ENCODE measurements at places on chromosomes 1 and 21.

DNA sequence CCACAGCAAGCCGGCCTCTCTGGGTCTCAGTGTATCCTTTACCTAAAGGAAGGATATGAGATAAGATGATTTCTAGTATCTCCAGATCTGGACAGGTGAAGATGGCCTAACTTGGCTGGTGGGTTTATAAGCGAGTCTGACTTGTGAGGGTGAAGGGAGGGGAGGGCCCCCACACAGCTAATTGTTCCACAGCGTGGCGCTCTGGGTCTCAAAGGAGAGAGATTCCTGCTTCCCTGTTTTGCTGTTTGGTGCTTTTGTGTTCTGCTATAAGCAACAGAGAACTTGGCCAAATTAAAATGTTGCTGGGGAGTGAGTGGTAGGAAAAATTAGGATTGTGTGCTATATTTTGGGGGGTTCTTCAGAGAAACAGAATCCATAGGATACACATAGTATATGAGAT lies 28.9 kb upstream of the NLRP3 start:
- DNase-seq = no peak

GRCh38 chr1:233473549-233474204 lies 140.2 kb upstream of the KCNK1 start:
- no peak for DNase-seq

GRCh38 chr1:219163401-219163954 lies 10.2 kb upstream of the LYPLAL1 start:
- DNase-seq = no peak

DNA sequence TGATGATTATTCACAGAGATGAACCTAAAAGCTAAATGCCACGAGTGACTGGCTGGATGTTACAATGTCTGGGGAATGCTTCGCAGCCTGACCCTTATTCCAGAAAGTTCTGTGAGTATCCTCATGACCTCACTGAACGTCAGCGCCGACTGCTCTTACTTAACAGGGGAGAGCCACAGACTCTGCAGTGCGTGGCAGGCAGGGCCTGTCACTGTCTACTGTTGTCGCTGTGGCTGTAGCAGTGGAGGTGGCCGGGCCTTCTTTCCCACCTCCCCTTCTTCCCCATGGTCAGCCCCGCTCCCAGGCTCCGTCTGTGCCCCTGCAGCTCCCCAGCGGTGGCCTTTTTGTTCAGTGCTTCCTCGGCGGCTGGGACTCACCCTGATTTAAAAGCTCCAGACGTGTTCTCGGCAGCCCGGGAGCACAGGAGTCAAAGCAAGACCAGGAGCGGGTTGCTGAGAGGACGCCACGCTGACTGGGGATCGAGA lies 52.2 kb upstream of the TARBP1 start:
- no peak for DNase-seq

GRCh38 chr1:109091078-109091838 lies 694 bp downstream of the TMEM167B start:
- DNase-seq = no peak

- DNase-seq = no peak
Measured at GRCh38 chr1:189606795-189607476, 870.7 kb downstream of the BRINP3 start.

- DNase-seq = no peak
Measured at GRCh38 chr1:93732514-93732913, 50.9 kb upstream of the BCAR3 start.

DNA sequence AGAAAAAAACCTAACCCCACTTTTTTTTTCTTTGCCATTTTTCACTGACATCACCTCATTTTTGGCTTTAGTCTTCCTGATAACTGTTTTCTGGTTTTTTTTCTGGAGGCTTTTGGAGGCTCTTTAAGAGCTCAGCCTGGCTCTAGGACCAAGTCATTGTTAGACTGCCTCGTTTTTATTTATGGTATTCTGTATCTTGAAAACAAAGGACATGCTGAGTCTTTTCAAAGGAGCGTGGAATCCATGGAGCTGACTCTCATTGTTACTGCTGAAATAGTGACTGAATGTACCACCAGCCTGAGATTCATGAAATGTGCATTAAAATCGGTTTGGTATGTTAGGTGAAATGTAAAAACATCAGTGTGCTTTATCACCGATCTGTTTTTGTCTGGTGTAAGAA lies 28.0 kb downstream of the RASAL2 start:
- DNase-seq = no peak

GRCh38 chr1:232597721-232598120 lies 32.2 kb downstream of the SIPA1L2 start:
- DNase-seq = no peak

- no peak for DNase-seq
Measured at GRCh38 chr21:34938089-34938764, 110.9 kb downstream of the RUNX1 start.

DNA sequence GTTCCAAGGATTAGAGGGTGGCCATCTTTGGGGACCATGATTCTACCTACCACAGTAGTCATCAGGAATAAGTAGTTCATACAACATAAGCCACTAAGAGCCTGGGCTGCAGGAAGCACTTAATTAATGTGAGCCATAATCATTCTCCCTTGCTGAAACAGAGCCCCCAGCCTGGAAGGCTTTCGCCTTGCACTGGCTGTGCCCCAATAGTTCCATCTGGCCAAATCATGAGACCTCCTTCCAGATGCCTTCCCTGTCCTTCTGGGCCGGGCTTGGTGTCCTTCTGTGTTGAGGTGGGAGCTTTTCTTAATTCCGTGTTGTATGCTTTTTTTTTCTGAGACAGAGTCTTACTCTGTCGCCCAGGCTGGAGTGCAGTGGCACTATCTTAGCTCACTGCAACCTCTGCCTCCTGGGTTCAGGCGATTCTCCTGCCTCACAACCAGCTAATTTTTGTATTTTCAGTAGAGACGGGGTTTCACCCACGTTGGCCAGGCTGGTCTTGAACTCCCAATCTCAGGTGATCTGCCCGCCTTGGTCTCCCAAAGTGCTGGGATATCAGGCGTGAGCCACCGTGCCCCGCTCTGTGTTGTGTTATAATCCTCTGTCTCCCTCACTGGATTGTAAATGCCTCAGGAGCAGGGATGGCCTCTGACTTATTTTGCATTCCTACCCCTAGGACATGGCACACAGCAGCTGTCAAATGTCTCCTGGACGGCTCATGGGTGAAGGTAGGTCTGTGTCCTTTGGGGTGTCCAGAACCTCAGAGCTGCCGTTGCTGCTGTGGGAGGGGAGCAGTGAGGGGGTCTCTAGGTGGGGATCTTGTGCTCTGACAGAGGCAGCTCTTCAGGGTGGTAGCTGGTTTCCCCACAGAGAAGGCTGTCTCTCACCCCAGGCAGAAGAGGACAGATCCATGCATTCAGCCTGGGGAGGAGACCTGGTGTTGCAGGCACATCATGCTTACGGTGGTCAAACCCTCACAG lies 10.1 kb downstream of the GNG4 start:
- DNase-seq = no peak

- DNase-seq = no peak
Measured at GRCh38 chr1:20142001-20142710, 3.0 kb downstream of the PLA2G2F start.

DNA sequence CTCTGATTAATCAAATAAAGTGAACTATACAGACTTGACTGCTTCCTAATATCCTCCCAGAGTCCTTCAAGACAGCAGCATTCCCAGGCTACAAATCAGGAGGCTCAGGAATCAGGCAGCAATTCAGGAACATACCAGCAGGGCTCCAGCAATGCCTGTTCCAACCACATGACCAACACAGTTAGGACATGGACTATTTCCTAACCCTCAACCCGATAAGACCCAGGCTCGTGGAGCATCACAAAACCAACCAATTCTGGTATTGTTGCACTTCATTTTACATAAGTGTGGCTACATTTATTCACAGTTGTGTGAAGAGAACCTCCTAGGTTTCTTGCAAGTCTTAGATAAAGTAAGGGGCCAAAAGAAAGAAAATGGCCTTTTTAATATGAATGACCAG lies 546.2 kb upstream of the ADGRL2 start:
- DNase-seq = no peak

DNA sequence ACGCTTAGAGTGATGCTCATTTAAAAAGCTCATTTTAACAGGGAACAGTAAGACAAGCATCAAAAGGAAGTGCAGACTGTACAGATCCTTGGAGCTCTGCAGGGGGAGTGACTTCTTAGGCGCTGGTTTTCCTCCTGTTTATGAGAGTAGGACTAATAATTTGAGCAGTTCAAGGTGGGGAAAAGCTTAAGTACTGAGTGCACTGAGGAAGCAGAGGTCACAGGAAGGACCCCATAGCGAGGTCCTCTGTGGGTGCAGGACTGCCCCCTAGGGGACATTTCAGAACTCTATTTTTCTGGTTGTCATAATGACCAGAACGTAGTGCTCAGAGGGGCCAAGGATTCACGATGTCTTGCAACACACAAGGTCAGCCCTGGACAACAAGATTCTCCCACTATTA lies 112.1 kb downstream of the HLCS start:
- no peak for DNase-seq

DNA sequence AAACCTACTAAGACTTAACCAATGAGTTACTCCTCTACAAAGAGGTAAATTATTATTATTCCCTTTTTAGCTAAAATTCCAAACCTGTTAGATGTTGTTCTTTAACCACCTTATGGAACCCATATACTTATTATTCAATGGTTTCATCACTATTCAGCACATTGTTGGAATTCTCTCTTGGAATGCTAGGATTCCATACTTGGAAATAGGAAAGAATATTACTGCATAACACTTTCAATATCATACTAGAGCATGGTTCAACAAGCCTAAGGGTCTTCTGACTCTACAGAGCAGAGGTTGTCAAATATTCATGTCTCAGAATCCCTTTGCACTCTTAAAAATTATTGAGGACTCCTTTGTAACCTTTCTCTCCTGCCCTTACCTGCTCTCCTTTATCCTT lies 69.4 kb downstream of the DEGS1 start:
- DNase-seq = no peak

- DNase-seq = no peak
Measured at GRCh38 chr1:153610334-153610733, 2.6 kb downstream of the S100A16 start.

- no peak for DNase-seq
Measured at GRCh38 chr1:208531003-208531750, 287.0 kb upstream of the PLXNA2 start.

DNA sequence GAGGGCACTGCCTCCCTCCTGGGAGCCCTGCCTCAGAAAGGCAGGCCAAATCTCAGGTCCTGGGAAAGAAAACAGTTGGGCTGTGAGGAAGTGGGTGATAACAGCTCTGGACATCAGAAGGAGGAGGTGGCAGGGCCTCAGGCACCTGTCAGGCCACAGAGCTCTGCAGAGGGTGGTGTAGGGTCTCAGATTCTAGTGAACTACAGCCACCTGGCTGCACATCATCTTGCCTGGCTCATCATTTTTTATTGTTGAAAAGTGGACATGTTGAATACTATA lies 15.3 kb upstream of the ZNF678 start:
- DNase-seq = no peak

DNA sequence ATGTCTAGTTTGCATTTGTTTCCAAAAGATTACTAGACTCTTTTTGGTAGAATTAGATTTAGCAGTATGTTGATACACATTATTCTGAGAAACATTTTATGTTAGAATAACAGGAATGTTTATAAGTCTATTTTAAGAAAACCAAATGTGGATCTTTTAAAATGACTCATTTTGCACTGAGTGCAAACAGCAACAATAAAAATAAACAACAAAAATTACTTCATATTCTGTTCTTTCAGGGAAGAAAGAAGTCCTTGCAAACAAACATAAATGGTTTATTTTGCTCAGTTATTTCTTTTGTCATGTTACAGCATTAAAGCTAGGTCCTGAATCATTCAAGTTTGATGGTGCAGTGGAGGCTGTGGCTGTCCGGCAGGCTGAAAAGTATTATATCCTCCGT lies 106.8 kb upstream of the TENT5C start:
- DNase-seq = no peak

- no peak for DNase-seq
Measured at GRCh38 chr21:29581393-29581792, 282.7 kb downstream of the BACH1 start.

- DNase-seq = no peak
Measured at GRCh38 chr1:36520771-36521420, 38.2 kb upstream of the CSF3R start.

- DNase-seq = no peak
Measured at GRCh38 chr1:244353551-244354091, 98.1 kb downstream of the ADSS2 start.

DNA sequence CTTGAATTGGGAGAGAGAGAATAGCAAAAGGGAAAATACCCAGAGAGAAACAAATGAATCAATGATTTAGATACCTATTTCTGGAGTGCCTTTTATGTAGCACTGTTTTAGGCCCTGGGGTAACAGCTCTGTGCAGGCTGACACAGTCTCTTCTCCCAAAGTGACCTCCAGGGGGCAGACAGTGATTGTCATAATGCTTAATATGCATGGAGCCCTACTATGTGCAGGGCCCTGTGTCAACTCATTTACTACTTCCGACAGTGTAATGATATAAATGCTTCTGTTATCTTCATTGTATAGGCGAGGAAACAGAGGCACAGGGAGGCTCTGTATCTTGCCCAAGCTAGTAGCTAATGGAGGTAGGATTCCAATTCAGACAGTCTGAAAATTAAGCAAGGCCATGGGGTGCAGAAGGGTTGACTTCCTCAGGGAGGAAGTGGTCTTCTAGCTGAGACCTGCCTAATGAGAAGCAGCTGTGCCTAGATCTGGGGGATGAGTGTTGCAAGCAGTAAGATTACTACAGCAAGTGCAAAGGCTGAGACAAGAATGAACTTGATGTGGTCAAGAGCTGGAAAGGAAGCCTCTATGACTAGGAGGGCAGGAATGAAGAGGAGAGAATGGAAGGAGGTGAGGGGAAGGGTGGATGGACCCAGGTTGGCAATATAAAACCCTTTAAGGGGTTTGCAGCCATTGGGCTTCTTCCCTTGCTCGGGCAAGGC lies 16.2 kb upstream of the SERINC2 start:
- DNase-seq = no peak

DNA sequence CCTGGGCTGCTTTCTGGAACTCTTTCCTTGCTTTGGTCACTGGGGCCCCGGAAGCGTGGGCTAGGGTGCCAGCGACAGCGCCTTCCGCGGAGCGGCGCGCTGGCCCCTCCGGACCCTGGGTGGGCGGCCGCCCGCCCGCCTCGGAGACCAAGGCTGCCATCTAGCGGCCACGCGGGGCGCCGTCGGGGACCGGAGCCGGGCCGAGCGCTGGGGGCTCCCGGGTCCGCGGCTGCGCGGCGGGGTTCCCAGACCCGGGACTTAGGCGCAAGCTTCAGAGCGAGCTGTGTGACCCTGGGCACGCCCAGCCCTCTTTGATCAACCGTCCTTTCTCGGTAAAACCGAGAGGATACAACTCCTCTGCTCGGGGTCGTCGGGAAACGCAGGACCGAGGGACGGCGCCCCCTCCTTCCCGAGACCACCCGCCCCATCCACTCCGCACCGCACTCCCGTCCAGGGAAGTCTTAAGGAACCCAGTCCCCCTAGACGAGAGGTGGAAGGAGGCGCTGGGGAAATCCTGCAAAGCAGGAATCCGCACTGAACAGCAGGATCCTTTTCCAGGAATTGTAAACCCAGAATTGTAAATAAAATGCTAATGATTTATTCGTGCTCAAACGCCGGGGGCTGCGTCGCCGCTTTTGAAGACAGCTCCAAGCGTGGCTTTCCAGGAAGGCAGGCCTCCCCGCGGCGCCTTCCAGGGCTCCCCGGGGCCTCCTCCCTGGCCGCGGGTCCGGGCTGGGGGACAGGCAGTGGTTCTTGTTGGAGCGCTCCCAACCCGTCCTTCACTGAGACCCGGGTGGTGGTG lies 41.2 kb downstream of the RRAGC start:
- DNase-seq = peak; percentile 5
